T-cell (primary cell): ENCODE measurements at places on chromosomes 7 and 10.

DNA sequence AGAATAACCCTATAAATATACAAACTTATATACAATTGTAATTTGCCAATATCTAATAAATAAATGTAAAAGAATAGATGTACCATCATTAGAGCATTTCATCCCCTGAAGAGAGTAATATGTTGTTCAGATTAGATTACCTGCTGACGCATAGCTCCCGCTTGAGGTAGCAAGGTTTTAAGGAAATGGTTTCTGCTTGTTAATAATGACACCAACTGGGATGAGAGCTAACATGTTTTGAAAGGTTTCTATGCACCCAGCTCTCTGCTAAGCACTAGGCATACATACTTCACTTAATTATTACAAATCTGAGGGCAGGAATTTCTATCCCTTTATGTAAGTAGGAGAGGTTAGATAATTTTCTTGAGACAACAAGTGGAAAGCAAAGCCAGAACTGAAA lies 1003.3 kb upstream of the SORCS1 start:
- DNase-seq, result no peak

- no peak for DNase-seq
These were observed 62.4 kb downstream of the NRP1 start for GRCh38 chr10:33271969-33272583.

DNA sequence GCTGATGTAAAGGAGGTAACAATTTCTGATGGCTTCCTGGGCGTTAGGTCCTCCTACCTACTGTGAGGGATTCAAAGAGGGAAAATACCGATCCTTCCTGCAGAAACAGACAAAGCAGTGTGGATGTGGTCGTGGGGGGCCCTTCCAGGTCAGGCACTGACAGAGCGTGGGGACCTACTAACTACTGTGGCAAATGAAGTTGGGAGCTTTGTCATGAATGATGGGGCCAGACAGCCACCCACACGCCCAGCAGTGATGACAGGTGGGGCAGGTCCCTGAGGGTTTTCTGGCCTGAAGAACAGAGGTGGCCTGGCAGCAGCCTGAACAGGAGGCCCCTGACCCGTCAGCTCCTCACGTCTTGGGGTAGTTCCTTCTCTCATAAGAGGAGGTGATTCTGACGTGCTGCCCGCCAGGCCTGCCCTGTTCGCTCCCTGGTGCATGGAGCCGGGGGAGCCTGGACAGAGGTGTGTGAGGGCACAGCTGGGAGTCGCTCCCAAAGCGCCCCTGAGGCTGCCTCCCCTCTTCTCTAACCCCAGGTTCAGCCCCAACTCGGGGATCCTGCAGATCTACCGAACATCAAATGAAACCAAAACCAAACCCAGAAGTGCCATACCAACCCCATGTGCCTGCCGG lies 4.2 kb downstream of the ATP6V0E2 start:
- no peak for DNase-seq

GRCh38 chr10:101903827-101904550 lies 60.4 kb upstream of the KCNIP2 start:
- DNase-seq, result no peak

- no peak for DNase-seq
These were observed 774.1 kb upstream of the AUTS2 start for GRCh38 chr7:68823996-68824780.

GRCh38 chr10:72030762-72031543 lies 57.4 kb downstream of the SPOCK2 start:
- DNase-seq, result no peak
